ENCODE measurements at places on chromosomes 13 and 19.

DNA sequence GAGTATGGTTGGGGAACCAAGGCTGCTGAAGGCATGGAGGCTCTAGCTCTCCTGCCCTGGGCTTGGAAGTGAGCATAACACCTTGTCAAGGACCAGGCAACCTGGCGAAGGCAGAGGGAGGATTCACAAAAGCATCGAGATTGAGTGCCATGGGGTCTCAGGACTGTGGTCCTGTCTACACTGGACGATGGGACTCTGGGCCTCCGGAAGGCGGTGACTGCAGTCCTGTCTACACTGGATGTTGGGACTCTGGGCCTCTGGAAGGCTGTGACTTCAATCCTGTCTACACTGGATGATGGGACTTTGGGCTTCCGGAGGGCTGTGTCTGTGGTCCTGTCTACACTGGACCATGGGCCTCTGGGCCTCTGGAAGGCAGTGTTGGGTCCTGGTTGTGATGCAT, 290.4 kb downstream of the TEX29 start:
- no peak for DNase-seq

DNA sequence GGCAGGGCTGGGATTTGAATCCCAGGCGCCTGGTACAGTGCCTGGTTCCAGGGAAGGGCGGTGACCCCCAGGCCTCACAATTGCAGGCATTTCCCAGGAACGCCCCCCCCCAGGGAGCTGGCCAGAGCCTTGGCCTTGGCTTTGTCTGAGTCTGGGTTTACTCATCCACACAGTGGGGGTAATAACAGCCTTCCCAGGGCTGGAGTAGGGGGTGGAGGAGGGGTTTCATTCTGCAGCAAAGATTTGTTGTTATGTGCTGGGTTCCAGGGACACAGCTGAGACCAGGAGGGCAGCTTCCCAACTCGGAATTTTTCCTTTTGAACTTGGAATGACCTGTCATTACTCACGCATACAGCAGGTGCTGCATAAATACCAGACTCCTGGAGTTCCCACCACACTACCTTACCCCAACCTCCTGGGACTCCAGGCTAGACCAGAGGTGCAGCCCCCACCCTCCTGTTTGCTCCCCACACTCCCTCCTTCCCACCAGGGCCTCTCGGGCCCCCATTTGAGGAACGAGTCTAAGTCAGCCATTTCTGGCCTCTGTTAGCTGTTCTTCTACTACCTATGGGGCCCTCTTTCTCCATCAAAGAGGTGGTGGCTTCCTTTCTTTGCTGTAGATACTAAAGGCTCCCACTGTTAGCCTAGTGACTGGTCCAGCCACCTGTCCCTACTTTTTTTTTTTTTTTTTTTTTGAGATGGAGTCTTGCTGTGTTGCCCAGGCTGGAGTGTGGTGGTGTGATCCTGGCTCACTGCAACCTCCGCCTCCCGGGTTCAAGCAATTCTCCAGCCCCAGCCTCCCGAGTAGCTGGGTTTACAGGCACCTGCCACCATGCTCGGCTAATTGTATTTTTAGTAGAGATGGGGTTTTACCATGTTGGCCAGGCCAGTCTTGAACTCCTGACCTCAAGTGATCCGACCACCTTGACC, 1.6 kb upstream of the ADAMTS10 start:
- DNase-seq = peak; percentile 84

GRCh38 chr13:101231751-101232428, 184.4 kb downstream of the NALCN start:
- peak; percentile 71 for DNase-seq

DNA sequence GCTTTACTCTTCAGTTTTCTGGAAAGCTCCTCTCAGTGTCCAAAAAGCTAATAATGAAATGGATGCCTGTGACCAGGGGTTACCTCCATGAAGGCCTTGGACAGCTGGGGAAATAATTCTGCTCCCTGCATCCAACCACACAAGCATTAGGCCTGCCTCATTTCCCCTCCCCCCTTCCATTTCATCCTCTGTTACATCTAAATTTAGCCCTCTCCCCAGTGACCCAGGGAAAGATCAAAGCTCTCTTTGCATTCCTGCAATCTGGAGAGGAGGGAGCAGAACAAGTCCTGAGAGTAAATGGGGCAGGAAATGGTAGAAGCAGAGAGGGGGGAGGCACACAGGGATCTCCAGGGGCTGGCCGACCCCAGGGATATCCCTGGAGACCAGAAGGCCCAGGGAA, 452.7 kb downstream of the TSHZ3 start:
- DNase-seq = no peak

DNA sequence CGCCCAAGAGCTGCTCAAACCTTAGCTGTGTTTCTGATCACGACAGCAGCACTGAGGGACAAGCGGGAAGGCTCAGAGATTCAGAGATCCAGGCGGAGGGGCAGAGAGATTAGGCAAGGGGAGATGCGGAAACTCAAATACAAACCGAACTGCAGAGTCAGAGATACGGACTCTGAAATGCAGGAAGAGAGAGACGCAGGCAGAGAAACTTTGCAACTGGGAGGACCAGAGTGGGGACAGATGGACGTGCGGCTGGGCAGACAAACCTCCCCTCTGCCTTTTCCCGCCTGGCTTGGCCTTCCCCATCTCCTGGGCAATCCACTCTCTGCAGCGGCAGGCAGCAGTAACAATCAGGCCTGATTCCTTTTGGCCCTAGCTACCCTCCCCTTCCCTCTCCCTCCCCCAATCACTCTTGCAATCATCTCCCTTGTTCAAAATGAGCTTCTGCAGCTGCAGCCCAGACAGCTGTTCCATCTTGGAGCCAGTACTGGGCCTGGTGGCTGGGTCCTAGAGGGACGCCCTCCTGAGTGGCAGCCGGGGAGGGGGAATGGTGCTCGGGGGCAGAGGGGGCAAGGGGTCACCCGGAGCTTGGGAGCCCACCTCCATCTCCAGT, 29.7 kb downstream of the OLFM2 start:
- no peak for DNase-seq

- no peak for DNase-seq
Observed at GRCh38 chr13:106028911-106029310, 506.6 kb downstream of the EFNB2 start.

- DNase-seq = no peak
Observed at GRCh38 chr13:36366031-36366430, 19.8 kb upstream of the SPART start.

DNA sequence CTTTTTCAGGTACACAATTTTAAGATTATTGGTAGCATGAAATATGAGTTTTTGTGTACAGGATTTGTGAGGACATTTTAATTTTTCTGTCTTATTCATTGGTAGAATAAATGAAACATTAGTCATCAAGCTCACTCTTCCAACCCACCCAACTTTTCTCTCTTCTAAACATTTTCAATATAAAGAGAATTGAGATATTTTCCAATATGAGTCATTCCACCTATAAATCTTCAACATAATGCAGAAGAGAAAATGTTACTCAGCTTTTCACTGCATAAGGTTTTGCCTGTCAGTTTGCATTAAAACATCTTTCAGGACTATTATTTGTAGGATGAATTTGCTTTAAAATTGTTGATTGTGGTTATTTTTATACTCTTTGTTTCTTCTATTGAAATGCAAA, 330.7 kb downstream of the PCDH20 start:
- peak; percentile 14 for DNase-seq

GRCh38 chr13:114127473-114128347, 4.7 kb downstream of the RASA3 start:
- DNase-seq = no peak

- DNase-seq = no peak
Observed at GRCh38 chr13:103403148-103403740, 337.0 kb upstream of the SLC10A2 start.

DNA sequence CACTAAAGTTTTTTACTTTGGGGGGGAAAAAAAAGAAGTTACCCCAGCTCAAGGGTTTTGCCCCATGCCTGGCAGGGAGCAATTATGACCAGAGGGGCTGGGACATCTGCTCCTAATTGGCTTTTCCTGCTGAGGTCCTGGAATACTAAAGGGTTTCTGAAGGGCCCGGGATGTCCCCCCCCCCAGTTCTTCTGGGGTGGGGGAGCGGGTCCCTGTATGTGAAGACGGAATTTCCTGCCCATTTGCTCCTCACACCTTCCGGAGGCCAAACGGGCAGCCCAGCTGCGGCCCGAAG, 1.1 kb upstream of the DLL3 start:
- no peak for DNase-seq

DNA sequence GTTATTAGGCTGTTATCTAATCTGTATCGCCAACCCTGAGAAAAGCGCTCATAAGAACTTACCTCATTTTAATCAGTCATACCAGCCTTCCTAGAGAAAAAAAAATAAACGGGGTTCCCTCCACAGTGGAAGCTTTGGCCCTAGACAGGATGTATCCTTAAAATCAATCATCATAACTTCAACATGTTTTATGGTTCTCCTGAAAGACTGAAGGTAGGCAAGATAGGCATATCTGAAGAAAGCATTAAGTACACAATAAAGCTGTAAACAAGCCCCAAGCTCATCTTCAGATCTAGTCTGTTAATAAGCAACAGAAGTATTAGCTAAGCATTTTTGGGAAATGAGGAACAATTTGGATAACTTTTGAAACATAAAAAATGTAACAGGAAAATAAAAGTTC, 18.7 kb upstream of the SERP2 start:
- no peak for DNase-seq

- DNase-seq = no peak
Observed at GRCh38 chr19:35370722-35371121, at the start of gene GPR42. Gene GPR42 (plus strand): TSS chr19:35371068. CDS start chr19:35371360, 292 bp downstream.

DNA sequence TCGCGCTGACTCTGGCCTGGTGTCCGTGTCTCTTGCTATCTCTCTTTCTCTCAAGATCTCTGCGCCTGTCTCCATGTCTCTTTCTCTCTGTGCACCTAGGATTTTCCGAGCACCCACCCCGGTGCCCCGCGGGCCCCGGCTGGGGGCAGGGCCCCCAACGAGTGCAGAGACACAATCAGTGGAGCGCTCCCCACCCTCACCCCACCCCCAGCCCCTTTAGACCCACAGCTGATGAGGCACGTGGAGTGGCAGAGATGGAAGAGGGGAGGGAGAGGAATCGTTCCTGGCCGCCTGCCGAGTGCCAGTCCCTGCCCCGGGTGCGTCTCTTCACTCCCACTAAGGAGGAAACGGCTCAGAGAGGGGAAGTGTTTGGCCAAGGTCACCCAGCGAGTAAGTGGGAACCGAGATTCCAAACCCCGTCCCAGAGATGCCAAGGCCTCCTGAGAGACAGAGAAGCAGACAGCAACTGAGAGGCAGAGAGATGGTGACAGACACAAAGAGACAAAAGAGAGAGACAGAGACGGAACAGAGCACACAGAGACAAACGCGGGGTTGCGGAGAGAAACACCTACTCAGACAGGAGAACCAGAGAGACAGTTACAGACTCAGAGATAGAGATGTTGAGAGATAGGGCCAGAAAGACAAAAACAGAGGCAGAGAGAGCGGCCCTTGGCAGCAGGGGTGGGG, 626 bp upstream of the BCL3 start:
- DNase-seq = peak; percentile 65

DNA sequence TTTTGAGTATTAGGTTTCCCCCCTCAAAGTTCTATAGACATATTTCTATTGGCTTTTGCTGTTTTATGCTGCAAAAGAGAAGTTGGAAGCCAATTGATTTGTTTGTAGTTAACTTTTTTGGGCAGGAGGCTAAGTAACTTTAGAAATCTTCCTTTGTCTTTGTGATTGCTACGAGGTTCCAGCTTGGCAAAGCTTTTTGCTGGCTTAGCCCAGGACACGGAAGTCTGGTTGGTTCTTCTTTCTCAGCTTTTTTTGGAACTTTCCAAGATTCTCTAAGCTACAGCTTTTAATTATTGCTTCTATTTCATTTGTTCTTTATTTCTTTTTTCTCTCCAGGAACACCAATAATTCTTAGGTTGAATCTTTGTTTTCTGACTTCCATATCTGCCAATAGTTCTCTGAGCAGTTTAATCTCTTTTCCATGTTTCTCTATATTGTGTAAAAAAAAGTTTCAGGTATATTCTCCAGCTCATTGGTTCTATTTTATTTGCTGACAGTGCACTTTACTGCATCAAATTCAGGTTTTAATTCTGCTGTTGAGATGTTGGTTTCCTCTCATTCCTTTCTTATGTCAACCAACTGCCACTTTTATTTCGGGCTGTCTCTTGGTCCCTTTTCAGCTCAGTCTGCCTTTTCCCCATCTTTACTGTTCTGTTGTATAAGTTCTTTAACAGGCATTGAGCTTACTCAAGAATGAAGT, 27.8 kb downstream of the MBNL2 start:
- DNase-seq = no peak

DNA sequence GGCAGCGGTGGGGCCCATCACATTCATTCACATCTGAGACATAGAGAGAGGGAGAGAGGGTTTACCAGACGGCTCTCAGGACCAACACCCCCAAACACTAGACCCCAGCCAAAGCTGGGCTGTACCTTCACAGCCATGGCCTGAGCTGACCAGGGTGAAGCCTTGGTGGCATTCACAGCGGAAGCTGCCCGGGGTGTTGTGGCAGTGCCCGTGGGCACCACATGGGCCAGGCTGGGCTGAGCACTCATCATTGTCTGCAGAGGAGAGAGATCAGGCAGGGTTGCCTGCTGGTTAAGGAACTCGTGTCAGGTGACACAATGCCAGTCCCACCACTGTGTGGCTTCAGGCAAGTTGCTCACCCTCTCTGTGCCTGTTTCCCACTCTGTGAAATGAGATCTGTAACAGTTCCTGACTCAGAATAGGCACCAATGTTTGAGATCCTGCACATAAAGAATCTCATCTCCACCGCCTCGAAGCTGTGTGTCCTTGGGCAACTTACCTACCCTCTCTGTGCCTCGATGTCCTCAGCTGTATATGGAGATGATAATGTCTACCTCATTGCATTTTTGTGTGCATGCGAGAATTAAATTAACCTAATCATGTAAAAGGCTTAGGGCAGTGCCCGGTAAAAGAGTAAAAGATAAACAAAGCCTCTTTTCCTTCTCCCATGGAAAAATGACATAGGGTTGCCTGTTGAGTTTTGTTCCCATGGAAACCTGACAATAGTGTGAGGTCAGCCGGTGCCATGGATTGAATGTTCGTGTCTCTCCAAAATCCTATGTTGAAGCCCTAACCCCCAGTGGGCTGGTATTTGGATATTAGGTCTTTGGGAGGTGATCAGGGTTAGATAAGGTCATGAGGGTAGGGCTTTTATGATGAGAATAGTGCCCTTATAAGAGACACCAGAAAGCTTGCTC, 22.9 kb downstream of the CCL25 start:
- no peak for DNase-seq
